Activated T-cell treated with anti-CD3 and anti-CD28 coated beads for 24 hours (primary cell): ENCODE measurements at places on chromosomes 12 and 14.
A peak's percentile ranks its signal among the peaks of the same experiment; 100 is the strongest.

- DNase-seq, result no peak
Measured at GRCh38 chr14:95876761-95877538, at the start of gene TUNAR. TUNAR (plus strand) TSS chr14:95876832.

GRCh38 chr14:75456069-75456996 lies 28.5 kb downstream of the JDP2 start:
- no peak for DNase-seq

DNA sequence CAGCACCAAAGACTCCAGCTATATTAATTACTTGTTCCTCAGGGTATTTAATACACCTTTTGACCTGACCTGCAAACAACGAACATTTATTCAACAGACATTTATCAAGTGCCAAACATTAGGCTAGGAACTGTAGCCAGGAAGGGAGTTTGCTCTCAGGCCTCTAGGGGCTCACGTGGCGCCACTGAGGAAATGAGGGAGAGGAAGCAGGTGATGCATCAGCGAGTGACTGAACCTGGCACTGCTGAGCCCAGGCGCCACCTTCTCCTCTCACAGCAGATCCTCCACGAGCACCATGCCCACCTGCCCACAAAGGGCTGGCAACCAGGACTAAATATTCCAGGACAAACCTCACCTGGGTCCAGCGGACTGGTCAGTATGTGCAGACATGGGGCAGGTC lies 50.2 kb downstream of the SETD3 start:
- no peak for DNase-seq

DNA sequence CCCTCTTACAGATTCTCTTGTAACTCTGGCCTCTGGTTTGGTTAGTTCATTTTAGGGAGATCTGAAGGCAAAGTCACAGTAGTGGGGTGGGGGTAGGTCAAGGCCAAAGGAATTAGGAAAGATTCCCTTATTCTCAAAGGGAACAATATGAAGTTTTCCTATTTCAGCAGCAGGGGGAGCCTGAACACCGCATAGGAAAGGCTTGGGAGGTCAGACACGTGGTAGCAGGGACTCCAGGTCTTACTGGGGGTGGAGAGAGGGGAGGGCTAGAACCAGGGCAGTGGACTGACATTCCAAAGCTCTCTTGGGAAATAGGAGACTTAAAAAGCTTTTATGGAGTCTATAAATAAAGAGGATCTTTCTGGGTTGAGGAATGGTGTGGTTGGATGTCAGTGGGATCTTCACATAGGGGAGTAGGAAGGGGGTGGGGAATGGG lies 1.3 kb downstream of the ZC3H10 start:
- peak; percentile 48 for DNase-seq

DNA sequence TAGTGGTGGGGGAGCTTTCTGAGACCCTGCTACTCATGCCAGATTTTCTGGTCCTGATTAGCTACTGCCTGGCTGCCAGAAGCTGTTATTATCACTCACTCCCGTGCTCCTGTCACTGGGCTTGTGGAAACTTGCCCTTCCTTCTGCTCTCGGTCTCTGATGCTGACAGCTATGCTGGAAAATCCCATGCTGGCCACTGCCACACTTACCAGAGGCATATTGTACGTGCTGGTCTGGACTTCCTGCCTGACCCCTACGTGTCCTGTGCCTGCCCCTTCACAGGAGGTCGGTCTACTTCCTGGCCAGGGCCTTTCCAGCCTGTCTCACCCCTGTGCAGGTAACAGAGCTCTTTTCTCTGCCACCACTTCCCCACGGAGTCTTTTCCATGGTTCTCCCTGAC lies 149.4 kb upstream of the PLEKHG7 start:
- no peak for DNase-seq

- DNase-seq, result no peak
Measured at GRCh38 chr12:40738856-40739255, 46.6 kb downstream of the CNTN1 start.

GRCh38 chr12:3483089-3483488 lies 7.9 kb upstream of the PRMT8 start:
- DNase-seq, result no peak

- peak; percentile 23 for DNase-seq
Measured at GRCh38 chr12:50246873-50247612, 36.3 kb downstream of the LIMA1 start.
